ENCODE measurements at places on chromosomes 7 and 10.

- peak; percentile 60 for DNase-seq
Observed at GRCh38 chr10:103244666-103245271, 918 bp upstream of the RPEL1 start.

DNA sequence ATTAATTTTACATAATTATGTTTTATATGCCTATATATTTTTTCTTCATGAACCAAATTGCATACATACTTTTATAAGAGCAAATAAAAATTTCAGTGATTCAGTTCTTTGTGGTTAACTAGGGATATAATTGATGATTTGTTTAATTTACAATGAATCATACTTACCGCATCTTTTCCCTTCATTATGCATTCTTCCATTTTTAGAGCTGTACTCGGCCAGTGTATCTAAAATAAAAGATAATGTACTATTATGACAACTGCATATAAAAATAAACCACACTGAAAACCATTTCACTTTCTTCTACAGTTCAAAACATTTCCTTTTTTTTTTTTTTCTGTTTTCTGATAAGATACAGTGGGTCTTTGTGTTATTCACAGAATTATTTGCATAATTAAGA, 179.9 kb downstream of the SEMA3E start:
- no peak for DNase-seq

DNA sequence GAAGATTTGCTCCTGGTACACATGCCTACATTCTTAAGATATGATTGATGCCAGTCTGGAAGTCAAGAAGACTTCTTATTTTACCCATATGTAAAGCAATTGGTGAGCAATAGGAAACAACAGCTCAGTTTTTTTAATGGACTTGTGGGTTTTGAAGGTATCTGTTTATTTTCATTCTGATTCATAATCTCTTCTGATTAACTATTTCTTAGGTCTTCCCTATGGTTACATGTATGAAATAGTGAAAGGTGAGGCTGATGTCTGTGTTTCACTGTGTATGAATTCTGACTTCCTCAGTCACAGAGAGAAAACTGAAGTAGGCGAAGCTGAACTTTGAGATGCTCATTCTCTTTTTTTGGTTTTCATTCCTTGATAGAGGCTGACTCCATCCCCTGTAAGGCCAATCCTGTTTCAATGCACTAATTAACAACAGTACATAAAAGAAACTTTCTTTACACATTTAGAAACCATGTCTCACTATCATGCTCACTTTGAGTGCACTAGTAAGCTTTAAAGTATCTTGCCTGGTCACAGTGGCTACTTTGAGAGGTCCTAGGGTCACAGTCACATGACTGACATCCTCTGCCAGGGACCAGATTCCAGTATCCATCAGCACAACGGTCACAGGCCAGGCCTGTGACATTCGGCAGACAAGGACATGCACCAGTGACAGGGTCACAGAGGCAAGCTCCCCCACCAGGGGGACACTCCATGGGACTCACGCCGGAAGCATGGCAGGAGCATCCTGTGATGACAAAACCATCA, 59.5 kb upstream of the LAMB1 start:
- no peak for DNase-seq

GRCh38 chr7:25122373-25122772, 2.7 kb downstream of the CYCS start:
- DNase-seq = no peak

GRCh38 chr10:6396652-6397051, 183.4 kb downstream of the PRKCQ start:
- no peak for DNase-seq

DNA sequence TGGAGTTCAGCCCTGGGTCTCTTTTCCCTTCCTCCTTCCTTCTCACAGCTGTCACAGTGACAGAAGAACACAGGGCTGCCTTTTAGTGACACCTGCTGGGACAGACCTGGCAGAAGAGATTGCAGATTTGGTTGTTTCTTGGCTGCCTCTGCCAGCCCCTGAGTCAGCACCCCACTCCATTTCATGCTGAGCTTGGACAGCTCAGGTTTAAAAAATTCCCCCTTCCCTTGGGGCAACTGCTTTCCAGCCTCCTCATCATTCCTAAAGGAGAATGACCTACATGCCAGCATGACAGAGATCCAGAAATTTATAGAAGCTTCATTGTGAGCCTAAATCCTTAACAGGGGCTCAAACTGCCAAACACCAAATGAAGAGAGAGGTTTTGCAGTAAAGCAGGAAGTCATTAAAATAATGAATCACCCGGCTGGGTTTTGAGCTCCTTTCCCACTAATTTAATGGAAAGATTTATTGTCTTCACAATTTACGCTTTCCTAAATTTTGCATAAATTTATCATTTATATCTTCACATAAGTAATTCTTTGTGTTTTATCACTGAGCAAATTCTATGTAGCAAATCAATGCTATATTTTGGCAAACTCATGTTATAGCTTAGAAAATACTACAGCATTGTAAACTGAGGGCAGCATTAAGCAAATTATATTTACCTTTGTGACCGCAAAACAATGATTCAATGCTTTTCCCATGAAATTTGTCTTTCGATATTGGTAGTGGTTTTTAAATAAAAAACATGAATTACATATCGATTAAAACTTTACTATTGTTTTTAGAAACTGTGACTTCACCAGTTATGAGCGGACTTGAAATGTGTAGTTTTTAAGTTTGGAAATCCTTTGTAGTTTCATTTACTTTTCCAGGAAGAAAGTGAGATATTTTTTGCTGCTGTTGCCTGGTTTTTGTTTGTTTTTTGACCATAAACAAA, 399.5 kb upstream of the ANKRD30A start:
- peak; percentile 12 for DNase-seq

GRCh38 chr7:5012985-5013384, 32.7 kb upstream of the RBAK start:
- no peak for DNase-seq

GRCh38 chr10:58335306-58336005, 650 bp downstream of the UBE2D1 start:
- peak; percentile 20 for DNase-seq

DNA sequence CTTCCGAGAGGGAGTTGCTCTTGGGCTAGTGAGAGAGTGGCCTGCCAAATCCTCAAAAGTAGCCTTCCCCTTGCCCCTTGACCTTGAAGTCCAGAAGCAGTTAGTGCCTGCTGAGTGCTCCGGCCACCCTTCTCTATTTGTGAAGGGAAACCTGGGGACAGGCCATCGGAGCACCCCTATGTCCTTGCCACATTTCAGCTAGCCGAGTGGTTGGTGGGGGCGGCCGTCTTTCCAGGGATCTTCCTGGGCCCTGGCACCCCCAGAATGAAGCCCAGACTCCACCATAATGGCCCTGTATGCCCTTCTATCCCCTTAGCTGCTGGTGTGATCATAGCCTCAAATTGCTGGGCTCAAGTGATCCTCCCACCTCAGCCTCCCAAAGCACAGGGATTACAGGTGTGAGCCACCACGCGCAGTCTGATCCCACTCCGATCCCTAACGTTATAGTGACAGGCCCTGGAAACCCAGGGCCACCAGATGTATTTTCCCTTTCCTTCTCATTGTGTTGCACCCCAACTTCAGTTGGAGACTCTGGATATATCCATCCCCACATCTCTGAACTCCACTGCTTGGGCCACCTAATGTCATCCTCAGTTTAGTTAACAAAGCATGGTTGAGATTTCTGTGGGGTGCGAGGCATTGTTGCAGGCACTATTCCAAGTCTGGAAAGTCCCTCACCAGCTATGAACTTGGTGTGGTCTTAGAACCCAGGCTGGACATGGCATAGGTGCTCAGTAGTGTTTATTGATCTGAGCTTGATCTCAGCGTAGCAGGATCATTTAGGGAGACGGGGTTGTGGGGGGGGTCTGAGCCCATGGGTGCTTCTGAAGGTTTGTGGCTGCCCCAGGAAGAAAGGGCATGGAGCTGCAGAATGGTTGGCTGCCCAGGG, 1.6 kb downstream of the TSPAN14 start:
- no peak for DNase-seq

GRCh38 chr10:131852823-131853609, 47.8 kb upstream of the PPP2R2D start:
- DNase-seq = no peak

DNA sequence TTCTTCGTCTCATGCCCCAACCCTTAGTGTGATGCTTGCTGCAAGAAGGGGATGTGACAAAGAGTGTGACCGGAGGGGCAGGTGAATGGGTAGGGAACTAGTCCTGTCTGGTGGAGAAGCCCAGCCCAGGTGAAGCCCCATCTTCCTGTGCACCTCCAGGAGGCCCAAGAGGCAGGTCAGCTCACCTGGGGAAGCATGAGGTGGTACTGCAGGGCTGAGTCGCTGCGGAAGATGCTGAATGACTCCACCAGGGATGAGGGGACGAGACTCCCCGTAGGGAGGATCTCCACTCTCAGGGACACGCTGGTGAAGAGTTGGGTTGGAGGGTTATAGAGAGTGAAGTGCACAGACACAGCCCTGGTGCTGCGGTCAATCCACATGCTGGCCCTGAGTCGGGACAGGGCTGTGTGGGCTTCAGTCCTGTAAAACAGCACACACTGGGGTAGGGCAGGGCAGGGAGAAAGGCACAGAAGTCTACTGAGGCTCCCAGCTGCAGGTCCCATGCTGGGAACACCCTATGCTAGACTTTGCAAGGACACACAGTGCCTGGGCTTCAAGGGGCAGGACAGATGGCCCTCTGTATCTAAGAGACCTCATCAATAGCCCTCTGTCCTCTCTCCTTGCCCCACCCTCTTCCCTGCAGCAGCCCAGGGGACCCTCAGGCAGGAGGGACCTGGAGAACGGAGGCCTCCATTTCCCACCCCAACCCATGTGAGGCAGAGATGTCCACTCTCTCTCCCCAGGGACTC, 136.5 kb downstream of the PKD1L1 start:
- no peak for DNase-seq

DNA sequence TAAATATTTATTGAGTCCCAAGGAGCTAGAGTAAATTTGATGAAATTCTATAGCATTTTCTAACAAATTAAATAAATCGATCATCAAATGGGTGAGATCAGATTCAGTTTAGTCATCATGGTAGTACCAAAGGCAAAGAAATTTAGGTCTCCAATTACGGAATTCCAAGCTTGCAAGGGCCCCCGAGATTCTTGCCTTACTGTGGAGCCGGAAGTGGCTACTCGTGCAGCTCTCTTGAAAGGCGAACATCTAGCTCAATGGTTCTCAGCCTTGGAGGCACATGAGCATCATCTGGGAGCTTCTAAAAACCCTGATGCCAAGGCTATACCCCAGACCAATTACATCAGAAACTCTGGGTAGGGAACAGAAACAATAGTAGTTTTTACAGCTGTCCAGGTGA, 117.9 kb upstream of the PRR15 start:
- no peak for DNase-seq

DNA sequence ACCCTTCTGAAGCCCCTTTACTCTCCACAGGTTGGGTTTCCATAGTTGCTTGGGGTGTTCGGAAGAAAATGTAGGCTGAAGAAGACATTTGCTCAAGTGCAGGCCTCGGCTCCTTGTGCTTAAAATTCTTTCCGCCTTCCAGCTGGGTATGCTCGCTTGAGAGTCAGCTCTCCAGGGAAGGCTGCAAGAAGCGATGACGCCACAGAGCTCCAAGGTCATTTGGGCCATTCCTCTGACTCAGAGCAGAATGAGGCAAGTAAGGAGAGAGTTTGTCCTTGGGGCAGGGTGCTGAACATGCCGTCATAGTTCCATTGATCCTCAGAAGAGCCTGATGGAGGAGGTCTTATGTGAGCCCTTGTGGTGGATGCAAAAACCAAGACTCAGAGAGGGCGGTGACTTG, 27.4 kb upstream of the HSPA12A start:
- DNase-seq = no peak

GRCh38 chr7:10412422-10413019, 561.2 kb upstream of the PHF14 start:
- DNase-seq = no peak

- no peak for DNase-seq
Observed at GRCh38 chr7:103989785-103990767, 618 bp upstream of the RELN start.

DNA sequence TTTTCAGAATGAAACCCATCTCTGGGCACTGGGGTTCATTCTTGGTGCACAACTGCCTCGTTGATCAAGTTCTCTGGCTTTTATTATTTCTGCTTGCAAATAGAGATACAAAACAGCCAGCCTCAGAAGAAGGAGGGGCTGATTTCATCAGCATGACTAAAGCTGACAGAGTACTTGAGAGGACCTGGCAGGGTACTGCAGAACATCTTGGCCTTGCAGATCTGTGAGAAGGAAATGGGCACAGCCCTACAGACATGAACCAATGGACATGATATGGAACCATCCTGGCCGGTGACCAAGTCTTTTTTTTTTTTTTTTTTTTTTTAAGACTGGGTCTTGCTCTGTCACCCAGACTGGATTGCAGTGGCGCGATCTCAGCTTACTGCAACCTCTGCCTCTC, 240.6 kb downstream of the VTI1A start:
- DNase-seq = no peak

DNA sequence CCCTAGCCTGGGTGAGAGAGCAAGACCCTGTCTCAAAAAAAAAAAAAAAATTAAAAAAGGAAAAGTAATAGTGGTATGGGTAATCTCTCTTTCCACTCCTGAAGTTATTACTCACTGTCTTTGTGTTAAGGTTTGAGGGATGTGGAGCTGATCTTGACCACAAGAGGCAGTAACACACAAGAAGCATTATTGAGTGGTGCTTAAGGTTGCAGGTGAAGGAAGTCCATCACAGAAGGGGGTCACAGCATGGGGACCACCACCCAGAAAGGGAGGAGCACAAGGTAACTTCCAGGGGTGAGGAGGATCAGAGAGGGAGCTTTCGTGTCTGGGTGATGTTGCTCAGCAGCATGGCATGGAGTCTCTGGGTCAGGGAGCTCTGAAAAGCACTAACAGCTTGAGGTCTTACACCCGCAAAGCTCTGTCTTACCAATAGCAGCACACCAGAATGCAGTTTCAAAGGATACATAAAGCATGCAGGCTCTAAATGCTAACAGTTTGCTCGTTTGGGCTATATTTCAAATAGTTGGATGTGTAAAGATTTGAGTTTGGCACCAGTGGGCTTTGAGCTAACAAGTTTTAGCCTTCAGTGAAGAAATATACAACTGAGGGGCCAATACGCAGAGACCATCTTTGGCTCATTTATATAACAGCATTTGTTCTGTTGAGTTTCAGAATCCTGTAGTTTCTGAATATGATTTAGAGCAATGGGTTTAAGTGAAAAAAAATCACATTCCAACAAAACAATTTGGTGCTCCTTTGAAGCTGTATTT, 100.4 kb upstream of the DNAJC1 start:
- DNase-seq = no peak

All from naive B cell (primary cell).